ENCODE measurements at places on chromosomes 1 and 21. TPM values are rescaled to one million over a fixed set of nuclear protein-coding genes. Genes with fewer than 3 reads are reported as not detected.

The S100A7 gene
- polyA plus RNA-seq: not detected

The FRRS1 gene
- 2.7 TPM for polyA plus RNA-seq

The MPL gene
- polyA plus RNA-seq: not detected

The AP4B1 gene
- 16.8 TPM for polyA plus RNA-seq

The BCAN gene
- polyA plus RNA-seq: 0.25 TPM

The PLA2G2E gene
- polyA plus RNA-seq: not detected

The ACTL8 gene
- polyA plus RNA-seq: not detected

The SLC5A9 gene
- polyA plus RNA-seq: not detected

The TTC22 gene
- polyA plus RNA-seq: not detected

The RAB42 gene
- 5.5 TPM for polyA plus RNA-seq

The DIRAS3 gene
- polyA plus RNA-seq: 16.6 TPM

The PTGFR gene
- polyA plus RNA-seq: 3.6 TPM

The CD5L gene
- not detected for polyA plus RNA-seq

The FAM177B gene
- not detected for polyA plus RNA-seq

The PDPN gene
- not detected for polyA plus RNA-seq
